Activated CD8-positive, alpha-beta T cell treated with anti-CD3 and anti-CD28 coated beads, Interleukin-2, amount 10 ng/mL, durations not matched to agents 7 days and 5 days (primary cell): ENCODE measurements at places on chromosomes 5 and 9. TPM values are rescaled to one million over a fixed set of nuclear protein-coding genes. Genes with fewer than 3 reads are reported as not detected.

TMEM8B gene
- total RNA-seq = 1.6 TPM

BARHL1 gene
- not detected for total RNA-seq

ACOT12 gene
- not detected for total RNA-seq

GTF2H2 gene
- 30.1 TPM for total RNA-seq

DNA sequence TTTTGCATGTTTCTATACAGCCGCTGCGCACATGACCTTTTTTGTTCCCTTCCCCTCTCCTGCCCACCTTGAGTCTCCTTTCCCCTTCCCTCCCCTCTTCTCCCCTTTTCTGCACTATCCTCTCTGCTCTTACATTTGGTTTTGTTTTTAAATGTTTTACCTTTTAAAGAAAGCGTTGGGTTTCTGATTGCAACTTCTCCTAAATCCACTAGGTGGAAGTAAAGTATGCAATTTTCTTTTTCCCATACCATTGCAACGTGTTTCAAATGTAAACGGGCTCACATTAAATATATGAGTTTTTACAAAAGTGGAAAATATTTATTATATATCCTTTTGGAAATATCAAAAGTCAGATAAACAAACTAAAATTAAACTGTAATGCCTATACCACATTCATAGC, 500.9 kb downstream of the DIRAS2 start:
- no peak overlapping the region for H3K4me3 ChIP-seq
- no peak overlapping the region for H3K27ac ChIP-seq
- no peaks in the 10 kb centered on the region for H3K4me1 ChIP-seq

DNA sequence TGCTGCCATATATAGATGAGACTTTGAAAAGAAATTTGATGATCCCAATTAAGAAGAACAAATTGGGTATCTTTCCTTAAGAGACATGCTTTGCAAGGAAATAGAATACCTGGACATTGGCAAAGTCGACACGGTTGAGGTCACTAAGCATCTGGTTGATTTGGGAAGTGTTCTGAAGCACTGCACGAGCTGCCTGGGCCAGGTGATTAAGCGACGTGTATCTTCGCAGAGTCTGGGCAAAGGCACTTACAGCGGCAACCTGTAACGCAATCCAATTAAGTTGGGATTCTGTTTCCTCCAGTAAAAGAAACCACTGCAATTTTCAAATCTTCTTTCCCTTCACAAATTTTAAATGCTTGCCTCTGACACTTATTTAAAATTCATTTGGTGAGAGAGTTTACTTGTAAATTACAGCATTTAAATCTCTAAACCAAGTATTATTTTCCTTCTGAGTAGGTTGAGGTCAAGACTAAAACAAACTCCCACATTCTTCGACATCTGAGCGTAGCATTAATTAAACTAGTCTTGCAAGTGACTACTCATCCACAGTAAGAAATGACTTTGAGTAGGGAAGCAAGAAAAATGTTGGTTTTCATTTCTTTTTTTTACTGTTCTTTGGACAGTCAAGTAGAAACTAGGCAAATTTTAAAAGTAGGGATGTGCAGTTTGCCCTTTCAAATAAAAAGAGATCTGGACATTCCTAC, 262.8 kb downstream of the RFX3 start:
- DNase-seq = no peak
- no peaks in the 10 kb centered on the region for H3K27me3 ChIP-seq

DNA sequence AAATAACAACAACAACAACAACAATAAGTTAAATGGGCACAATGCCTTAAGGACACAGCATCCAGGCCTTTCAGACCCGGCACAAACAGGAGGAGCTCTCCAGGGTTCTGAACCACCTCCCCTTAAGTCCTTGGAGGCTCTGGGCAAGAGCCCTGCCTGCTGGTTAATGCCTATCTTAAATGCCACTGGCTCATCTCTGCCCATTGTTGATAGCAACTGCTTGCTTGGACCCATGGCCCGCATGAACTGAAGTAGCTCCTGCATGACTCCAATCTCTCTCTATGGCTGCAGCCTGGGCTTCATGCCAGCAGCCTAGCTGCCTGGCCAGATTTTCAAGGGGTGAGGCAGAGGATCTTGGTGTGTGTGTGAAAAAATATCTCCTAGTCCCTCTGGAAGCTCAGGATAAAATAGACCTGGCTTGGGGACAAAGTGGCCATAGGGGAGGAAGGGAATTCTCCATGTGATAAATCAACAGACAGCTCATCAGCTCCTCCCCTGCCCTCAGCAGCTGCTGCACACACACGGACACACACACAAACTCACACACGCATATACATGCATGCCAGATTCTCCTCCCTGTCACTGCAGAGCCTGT, 27.4 kb downstream of the FAM219A start:
- H3K27me3 ChIP-seq = no peaks in the 10 kb centered on the region
- no peaks in the 10 kb centered on the region for H3K4me1 ChIP-seq
- no peak overlapping the region for H3K4me3 ChIP-seq
- peak; percentile 57 for DNase-seq
- no peak overlapping the region for H3K27ac ChIP-seq
- H3K36me3 ChIP-seq = no peaks in the 10 kb centered on the region

GRCh38 chr5:39201160-39201780, 18.1 kb downstream of the FYB1 start:
- H3K27ac ChIP-seq = peak overlapping the region; percentile 86
- DNase-seq = peak; percentile 56
- H3K4me3 ChIP-seq = peak overlapping the region; percentile 86
- no peaks in the 10 kb centered on the region for H3K27me3 ChIP-seq
- H3K36me3 ChIP-seq = peaks cover 38% of the 10 kb centered on the region

DNA sequence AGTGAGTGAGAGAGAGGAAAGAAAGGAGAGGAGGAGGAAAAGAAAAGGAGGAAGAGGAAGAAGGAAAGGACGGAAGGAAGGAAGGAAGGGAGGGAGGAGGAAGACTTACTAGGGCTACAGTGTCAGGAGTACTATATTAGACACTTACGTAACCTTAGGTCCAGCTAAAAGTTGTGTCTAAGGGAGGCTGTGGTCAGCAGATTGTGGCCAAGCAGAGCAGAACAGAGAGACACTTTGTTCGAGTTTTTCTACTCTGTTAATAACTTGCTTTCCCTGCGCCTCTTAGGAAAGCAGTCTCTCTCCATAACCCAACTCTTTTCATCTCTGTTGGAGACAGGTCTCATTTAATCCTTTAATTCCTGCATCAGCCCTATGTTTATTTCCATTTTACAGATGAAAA, 138.9 kb downstream of the KCNN2 start:
- H3K27me3 ChIP-seq = no peaks in the 10 kb centered on the region
- no peak overlapping the region for H3K27ac ChIP-seq
- no peak for DNase-seq
- no peak overlapping the region for H3K4me3 ChIP-seq

DNA sequence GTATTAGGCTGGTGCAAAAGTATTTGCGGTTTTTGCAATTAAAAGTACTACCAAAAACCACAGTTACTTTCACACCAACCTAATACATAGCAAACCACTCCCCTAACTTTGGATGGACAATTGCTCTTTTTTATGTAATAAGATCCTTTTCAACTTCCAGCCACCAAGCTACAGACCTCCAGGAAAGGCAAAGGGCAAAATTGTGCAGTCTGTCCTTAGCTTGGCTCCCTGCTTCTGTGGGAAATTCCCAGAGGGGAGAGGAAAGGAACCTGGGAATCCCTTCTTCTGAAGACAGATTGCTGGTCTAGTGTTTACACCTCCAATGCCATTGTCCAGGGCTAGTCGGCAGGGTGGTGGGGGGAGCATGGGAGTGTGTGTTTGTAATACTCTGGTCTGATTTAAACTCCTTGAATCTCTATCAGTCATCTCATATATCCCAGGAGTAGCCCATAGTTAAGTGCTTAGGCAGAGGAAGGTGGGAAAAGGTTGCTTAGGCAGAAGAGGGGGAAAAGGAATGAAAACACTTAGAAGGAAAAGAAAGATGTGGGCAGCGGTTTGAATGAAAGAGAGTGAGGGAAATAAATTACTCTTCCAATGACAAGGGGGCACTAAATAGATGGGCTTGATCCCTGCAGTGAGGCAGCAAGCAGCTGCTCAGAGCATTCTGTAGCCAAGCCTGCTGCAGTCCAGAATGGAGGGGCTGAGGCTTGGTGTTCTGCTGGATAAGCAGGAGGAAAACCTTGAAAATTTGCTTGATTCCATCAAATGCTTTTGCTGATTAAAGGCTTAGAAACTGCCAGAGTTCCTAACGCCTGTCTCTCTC, 86.9 kb upstream of the MAP1B start:
- H3K4me3 ChIP-seq = no peak overlapping the region
- DNase-seq = no peak
- H3K4me1 ChIP-seq = no peaks in the 10 kb centered on the region
- peaks cover 8% of the 10 kb centered on the region for H3K27me3 ChIP-seq
- no peak overlapping the region for H3K27ac ChIP-seq

- H3K36me3 ChIP-seq = peaks cover 19% of the 10 kb centered on the region
- peak; percentile 28 for DNase-seq
- H3K27ac ChIP-seq = peak overlapping the region; percentile 95
- H3K27me3 ChIP-seq = no peaks in the 10 kb centered on the region
These were observed 714 bp downstream of the SEC24A start for GRCh38 chr5:134649163-134649835.

DNA sequence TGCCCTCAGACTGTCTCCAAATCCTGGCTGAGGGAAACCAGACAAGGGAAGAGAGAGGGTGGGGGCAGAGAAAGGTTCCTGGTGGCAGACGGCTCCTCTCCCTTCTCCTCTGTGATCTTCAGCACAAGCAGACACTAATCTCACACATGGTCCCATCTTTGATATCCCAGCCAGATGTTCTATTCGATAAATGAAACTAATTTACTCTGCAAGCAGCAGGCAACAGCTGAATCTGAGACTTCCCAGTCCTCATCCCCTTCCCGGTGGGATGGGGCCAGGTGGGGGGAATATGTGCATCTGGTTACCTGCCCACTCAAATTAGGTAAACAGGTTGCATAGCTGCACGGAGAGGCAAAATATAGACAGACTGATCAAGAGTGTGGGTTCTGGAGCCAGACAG, 208.9 kb upstream of the PANK3 start:
- H3K4me1 ChIP-seq = no peaks in the 10 kb centered on the region
- DNase-seq = no peak
- no peak overlapping the region for H3K27ac ChIP-seq
- H3K4me3 ChIP-seq = no peak overlapping the region
- peaks cover 2% of the 10 kb centered on the region for H3K27me3 ChIP-seq
- no peaks in the 10 kb centered on the region for H3K36me3 ChIP-seq

GRCh38 chr5:135005076-135005475, 29.0 kb downstream of the PITX1 start:
- no peak overlapping the region for H3K4me3 ChIP-seq
- peaks cover 9% of the 10 kb centered on the region for H3K27me3 ChIP-seq
- no peaks in the 10 kb centered on the region for H3K36me3 ChIP-seq
- no peak overlapping the region for H3K27ac ChIP-seq
- no peak for DNase-seq

- H3K36me3 ChIP-seq = peaks cover 3% of the 10 kb centered on the region
- peaks cover 9% of the 10 kb centered on the region for H3K4me1 ChIP-seq
These were observed 80.1 kb downstream of the ZNF354C start for GRCh38 chr5:179140293-179140692.

GRCh38 chr9:84228130-84228720, 112.3 kb downstream of the SLC28A3 start:
- H3K27ac ChIP-seq = no peak overlapping the region
- H3K4me3 ChIP-seq = no peak overlapping the region
- no peak for DNase-seq
- H3K27me3 ChIP-seq = peaks cover 14% of the 10 kb centered on the region
- no peaks in the 10 kb centered on the region for H3K36me3 ChIP-seq

- no peaks in the 10 kb centered on the region for H3K4me1 ChIP-seq
- H3K36me3 ChIP-seq = no peaks in the 10 kb centered on the region
- H3K27ac ChIP-seq = no peak overlapping the region
- no peak for DNase-seq
- peaks cover 20% of the 10 kb centered on the region for H3K27me3 ChIP-seq
- no peak overlapping the region for H3K4me3 ChIP-seq
These were observed 114.5 kb upstream of the NR5A1 start for GRCh38 chr9:124621371-124622328.

DNA sequence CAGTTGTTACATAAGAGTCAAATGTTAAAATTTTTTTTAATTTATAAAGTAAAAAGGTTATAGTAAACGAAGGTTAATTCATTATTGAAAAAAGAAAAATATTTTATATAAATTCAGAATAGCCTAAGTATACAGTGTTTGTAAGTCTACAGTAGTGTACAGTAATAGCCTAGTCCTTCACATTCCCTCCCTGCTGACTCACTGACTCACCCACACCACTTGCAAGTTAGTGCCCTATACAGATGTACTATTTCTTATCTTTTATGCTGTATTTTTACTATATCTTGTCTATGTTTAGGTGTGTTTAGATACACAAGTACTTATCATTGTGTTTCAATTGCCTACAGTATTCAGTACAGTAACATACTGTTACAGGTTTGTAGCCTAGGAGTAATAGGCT, 57.6 kb downstream of the MAMDC2 start:
- H3K36me3 ChIP-seq = no peaks in the 10 kb centered on the region
- H3K4me3 ChIP-seq = no peak overlapping the region
- no peak for DNase-seq
- H3K4me1 ChIP-seq = no peaks in the 10 kb centered on the region
- peaks cover 2% of the 10 kb centered on the region for H3K27me3 ChIP-seq

DNA sequence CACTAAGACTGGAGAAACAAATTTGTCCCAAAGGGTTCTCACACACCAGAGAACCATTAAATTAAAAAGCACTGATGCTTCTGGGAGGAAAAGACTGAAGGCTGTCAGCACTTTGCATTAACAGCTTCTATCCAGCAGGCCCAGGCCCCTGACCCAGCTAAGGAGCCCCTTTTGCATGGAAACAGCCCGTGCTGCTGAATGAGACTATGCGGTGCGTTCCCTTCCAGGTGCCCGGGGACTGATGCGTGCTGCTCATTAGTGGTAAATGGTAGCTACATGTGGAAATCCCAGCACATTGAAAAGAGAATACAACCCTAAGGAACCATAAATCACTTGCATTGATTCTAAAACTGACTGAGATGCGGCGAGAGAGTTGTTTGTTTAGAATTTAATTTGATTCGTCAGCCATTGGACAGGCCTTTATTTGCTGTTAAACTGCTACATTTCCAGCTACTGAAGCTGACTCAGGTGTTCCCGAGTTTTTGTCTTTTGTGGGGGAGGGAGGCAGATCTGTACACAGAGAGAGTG, 351.0 kb upstream of the SLC24A2 start:
- H3K4me1 ChIP-seq = peaks cover 18% of the 10 kb centered on the region
- no peaks in the 10 kb centered on the region for H3K27me3 ChIP-seq
- no peak overlapping the region for H3K4me3 ChIP-seq
- no peak overlapping the region for H3K27ac ChIP-seq
- peaks cover 8% of the 10 kb centered on the region for H3K36me3 ChIP-seq
- DNase-seq = no peak

DNA sequence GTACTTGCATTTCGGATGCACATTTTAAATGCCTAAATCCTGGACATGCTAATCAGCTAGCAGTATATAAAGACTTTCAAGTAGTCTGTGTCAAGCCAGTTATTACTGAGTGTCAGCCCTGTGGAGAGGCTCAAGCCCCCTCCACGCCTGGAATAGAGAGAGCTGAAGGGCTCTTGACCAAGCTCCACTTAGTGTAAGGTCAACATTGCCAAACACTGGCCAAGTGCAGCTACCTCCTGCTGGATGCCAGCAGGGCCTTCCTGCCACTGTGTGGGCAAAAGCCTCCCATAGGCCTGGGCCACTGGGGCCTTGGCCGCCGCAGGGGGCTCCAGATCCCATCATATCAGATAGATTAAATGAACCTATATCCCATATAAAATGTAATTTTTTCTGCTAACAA, 239.4 kb upstream of the PANK3 start:
- no peak overlapping the region for H3K27ac ChIP-seq
- no peak for DNase-seq
- H3K36me3 ChIP-seq = no peaks in the 10 kb centered on the region
- H3K4me3 ChIP-seq = no peak overlapping the region
